ENCODE measurements at places on chromosomes 11 and 22.

DNA sequence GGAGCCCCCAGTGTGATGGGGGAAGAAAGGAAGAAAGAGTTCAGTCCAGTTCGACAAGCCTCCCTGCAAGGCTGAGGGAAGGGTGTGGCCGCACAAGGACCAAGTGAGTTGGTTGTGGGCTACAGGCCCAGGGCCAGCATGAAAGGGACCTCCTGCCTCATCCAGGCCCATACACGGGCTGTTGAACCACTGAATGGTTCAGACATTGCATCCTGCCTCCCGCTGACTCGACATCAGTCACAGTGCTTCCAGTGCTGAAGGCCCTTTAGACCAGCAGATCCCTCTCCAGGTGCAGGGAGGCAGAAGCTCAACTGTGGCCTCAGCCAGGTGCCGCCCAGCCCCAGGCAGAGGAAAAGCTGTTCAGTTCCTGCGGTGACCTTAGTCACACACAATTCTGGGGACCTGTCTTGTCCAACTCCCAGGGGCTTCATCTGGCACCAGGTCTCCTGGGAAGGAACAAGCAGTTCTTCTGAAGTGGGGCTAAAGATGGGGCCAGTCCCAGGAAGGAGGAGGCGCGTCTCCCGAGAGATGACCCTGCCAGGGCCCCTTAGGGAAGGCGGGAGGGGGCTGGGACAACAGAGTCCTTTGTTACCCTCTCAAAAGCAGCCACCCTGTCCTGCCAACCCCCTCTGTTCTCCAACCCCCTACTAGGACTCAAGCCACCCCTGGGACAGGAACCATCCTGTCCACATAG, 6.6 kb downstream of the ARRB1 start:
- no peak for DNase-seq

DNA sequence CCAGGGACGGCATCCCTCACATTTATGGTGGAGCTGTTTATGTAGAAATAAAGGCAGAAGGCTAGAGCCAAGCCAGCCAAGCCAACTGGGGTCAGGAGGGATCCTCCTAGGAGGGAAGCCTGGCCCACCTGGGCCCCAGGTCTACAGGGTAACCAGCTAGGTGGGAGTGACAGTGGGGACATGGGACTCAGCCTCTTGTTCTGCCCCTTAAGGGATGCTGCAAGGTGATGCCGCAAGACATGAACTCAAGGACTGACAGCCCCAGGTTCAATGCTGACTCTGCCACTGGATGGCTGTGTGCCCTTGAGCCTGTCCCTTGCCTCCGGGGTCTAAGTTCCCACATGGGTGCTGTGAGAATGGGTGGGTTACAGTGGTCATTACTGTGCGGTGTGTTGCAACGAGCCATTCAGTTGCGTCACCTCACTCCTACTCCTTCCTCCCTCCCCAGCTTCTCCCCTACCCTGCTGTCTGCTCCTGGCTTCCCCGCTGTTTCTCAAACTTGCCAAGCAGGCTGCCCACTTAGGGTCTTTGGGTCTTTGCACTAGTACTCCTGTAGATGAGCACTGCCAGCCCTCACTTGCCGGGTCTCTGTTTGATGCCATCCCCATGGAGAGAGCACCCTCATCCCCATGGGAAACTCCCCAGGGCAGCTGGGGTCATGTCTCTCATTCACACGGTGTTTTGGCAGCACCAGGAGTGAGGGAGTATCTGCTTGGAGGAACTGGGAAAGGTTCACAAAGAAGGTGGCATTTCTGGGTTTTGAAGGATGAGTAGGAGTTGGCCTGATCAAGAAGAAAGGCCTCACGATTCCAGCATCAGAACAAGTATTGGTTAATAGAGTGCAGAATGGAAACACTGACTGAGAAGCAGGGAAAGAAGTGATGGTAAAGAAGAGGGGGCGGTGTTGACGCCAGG, 43.0 kb upstream of the RTL6 start:
- no peak for DNase-seq

- no peak for DNase-seq
Measured at GRCh38 chr11:70076461-70076931, 1.6 kb upstream of the ANO1 start.

DNA sequence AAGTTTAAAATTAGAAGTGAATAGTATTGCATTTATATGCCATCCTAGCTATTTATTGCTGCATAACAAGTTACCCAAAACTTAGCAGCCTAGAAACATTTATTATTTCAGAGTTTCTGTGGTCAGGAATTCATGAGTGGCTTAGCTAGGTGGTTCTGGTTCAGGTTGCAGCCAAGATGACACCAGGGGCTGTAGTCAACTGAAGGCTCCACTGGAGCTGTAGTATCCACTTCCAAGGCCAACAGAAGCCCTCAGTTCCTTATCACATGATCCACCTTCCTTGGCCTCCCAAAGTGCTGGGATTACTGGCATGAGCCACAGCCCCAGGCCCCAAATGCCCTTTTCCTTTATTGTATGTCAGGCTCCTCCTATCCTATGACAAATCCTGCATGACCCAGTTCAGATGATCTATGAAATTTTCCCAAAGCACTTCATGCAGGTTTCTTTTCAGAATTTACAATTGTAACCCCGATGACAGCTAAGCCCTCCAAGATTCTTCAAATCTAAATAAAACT, 6.1 kb upstream of the ALG8 start:
- DNase-seq = no peak

DNA sequence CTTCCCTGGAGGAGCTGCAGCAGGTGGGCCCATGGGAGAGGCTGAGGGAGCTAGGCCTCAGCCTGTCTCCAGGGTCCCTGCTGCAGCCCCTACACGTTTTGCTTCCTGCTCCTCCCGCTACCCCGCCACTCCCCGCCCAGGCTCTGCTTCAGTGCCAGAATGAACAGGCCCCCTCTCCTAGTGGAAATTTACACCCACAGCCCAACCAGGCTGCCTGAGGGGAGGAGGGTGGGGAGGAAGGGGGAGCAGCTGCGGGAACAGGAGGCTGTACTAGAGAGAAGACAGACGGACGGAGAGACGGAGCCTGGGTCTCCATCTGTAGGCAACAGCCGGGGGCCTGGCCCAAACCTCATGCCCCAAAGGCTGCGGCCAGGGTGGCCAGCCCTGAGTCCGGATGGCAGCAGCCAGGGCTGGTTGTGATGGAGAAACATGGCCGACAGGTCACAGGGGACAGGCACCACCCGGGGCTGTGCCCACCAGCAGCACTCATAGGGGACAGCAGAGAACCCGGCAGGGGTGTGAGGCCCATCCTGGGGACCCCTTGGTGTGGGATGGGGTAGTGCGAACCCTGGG, 20.6 kb downstream of the FLRT1 start:
- DNase-seq = no peak

DNA sequence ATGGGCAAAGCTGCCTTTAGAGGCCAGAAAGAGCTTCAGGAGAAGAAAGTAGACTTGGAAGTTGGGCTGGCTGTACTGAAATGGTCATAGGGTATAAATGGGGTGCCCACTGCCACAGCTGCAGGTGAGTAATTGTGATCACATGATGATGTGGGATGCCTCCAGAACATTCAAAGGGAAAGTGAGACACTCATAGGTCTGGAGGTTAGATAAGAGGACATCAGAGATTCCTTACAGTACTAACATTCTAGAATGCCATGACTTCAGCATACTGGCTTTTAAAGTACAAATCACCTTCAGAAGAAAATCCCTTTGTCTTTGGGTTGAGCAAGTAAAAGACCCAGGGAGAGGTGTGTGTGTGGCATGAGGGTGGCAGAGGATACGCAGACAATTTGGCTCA, 419.2 kb downstream of the TENM4 start:
- DNase-seq = no peak

DNA sequence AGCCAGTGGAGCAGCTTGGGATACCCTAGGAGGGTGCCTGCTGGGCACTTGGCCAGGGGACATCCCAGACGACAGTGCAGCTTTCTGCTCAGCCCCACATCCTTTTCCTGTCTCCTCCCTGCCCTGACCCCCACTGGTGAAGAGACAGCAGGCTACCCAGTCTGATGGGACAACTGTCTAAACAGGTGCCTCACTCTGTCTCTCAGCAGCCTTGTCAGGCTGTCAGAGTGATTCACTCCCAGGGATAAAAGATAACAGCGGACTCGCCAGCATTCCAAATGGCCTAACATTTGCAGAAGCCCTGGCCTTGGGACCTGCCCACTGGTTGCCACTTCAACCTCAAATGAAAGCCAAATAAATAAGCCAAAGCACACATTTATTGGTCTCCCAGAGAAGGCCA, 318.6 kb upstream of the PLET1 start:
- DNase-seq = no peak
